ENCODE measurements at places on chromosomes 1 and 21.

DNA sequence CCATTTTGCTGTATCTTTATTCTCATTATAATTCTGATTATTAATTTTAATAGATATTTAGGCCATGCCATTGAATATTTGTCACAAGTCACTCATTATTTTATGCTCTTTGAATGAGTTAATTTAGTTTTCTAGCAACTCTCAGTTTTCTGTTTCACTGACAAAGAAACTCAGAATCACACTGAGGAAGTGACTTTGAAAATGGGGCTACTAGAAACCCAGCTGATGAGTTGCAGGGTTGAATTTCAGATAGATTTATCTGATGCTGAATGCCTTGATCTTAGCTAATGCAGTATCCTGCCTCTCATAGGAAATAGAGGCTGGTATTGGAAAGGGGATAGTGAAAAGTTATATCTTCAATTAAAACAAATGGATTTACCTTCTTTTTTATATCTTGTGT, 67.4 kb upstream of the PLA2G4A start:
- DNase-seq = no peak

- no peak for DNase-seq
These were observed 26.7 kb downstream of the SNX7 start for GRCh38 chr1:98688110-98688739.

GRCh38 chr1:34140011-34140676, 24.9 kb downstream of the CSMD2 start:
- DNase-seq = no peak

- no peak for DNase-seq
These were observed 97.6 kb downstream of the EPHB2 start for GRCh38 chr1:22808186-22808675.

DNA sequence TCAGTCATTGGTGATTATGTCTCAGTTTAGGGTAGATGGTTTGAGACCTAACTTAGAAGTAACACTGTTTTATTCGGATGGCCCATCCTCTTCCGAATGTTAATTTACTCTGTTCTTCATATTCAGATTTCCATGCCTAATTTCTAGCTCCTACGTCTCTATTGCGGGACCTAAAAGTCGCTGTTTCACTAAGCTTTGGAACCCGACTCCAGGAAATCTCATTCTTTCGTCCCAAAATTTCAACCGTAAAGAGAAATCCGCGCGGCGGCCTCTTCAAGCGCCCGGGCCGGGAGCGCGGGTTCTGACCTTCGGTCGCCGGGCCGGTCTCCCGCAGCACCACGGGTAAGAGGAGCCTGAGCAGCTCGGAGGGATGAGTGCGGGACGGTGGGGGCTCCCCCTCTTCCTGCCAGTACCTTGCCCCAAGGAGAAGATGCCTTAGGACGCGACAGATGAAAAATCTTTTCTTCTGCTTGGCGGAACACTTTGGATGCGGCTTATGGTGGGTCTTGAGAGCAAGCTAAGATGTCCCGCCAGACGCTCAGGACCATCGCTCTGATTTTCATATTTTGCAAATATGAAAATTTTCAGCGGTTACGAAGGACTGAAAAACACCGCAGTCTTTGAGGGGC, 128.7 kb downstream of the PPIAL4G start:
- DNase-seq = no peak

GRCh38 chr1:94463765-94464330, 45.7 kb downstream of the ABCD3 start:
- no peak for DNase-seq

DNA sequence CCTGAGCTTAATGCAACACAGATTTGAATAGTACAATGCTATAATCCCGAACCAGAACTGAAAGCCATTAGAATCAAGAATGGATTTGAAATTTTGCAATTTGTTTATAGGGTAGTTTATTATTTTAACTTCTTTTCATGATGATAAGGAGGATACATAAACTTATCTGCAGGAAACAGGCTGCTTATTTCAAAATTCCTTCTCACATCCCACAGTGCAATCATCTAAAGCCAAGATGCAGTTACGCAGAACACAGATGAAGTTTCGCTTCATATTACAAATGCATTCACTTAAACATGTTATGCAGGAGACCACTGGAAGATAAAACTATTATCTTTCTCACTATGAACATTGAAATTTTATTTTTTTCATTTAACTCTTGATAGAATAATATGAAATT, 1019.6 kb downstream of the PLA2G4A start:
- DNase-seq = no peak

DNA sequence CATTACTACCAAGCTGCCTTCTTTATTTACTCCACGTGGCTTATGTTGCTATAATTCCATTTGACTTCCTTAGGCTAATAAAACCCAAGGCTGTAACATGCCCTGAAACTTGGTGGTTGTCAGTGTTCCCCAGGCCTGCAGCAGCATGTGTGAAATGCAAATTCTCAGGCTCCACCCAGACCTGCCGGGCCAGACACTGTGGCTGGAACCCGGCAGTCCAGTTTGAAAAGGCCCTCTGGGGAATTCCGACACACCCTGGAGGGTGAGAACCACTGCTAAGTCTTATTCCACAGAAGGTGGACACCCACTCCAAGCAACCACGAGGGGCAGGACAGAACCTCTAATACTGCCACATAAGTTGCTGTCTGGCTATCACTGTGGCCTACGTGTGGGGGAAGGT, 41.4 kb downstream of the URB1 start:
- no peak for DNase-seq

DNA sequence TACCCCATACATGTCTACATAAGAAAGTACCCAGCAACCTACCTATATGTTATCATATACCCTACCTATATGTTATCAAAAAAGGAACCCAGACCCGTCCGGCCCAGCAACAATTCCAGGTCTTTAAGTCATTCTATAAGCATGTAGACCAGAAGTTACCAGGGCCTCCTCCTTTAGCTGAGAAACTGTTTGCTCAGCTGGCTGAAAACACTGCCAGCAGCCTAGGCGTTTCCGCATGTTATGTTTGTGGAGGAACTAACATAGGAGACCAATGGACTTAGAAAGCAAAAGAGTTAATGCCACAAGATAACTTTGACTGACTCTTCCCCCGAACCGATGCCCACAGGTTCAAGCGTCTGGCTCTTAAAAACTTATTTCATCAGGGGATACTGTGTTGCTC, 7.1 kb upstream of the ZNF678 start:
- DNase-seq = no peak

DNA sequence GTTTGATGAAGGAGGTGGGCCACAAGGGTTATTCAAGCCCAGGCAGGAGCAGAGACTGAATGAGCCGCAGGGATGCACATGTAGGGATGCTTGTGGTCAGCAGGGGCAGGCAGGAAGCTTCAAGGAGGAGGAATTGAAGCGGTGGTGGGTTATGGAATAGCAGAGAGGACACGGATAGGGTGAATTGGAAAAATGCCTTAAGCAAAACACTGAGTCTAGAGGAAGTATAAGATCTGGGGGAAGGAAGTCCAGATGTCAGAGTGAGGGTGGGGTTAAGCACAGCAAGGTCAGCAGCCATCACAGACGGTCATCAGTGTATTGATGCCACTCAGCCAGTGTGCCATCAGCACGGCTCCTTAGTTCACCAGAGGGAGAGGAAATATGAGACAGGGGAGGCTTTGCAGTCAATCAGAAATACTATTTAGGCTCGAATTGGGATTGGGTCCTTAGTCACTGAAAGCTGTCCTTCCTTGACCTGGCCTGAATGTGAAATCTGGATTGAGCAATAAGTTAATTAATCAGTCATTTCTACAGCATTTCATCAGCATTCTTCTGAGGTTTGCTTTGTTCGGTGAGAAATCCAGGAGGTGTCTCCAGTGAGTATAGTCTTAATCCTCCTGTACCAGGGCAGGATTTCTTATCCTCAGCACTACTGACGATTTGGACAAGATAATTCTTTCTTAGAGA, 6.0 kb upstream of the LCE1F start:
- no peak for DNase-seq

DNA sequence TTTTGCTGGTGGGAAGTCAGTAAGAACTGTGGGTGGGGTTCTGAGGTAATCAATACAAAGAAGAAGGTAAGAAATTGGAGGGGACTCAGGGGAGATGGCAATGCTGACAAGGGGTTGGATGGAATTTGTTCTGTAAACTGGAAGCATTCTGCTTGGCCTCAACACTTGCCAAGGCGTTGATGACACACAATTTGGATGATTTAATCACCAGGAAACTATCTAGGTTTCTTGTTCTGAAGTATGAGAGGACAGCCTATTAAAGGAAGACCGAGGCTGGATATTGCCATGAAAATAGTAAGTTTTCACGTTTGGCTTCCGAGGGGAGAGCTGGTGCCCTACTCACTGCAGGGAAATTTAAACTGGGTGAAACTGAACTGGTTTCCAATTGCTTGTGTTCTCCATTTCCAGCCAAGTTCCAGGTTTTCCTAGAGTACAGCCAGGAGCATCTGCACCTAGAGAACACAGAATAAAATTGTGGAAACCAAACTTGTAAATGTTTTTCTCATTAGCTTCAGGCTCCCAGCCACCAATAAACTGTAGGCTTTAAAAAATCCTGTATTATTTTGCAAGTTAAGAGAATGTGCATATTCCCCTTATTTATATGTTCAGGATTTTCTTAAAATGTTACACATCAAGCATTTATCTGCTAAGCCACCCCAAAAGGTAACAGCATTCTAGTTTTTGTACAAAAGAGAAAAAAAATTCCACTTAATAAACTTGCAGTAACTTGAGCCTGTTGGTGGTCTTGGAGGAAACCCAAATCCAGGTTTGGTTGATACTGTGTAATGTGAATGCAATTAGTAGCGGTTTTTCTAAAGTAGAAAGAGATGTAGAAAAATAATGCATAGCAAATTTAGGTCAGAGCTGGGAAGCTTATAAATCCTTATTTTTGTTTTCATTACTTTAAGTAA, 53.8 kb downstream of the ROR1 start:
- no peak for DNase-seq

DNA sequence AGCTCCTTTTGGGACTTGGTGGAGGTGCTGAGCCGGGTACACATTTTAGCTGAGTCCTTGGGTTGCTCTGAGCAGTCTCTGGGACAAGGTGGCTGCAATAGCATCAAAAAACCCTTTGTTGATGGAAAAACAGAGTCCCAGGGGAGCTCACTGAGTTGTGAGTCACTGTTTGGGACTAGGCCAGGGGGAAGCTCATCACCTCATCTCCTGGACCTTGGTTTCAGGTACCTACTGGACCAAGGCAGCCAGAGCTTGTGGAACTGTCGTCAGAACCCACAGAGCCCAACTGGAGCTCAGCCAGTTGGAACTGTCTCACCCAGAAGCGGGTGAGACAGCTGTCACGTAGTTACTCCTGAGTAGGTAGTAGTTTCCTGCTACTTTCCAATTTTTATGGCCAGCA, 146.7 kb downstream of the HLX start:
- DNase-seq = no peak

GRCh38 chr1:25740071-25740470, 59.9 kb upstream of the SELENON start:
- no peak for DNase-seq

DNA sequence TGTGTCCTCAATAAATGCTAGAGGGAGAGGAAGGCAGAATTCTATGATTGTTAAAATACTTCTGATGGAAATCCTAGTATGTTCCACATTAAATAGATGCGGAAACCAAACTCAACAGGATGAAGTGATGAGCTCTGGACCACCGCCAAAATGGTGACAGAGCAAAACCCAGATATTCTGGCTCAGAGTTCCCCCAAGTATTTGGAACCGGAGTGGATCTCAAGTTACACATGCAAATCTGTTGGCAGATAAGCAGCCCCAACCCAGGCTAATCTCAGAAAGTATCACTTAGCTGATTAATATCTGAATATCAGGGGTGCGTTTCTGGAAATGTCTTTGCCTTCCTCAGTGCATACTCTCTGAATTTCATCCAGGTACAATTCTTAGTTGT, 17.4 kb upstream of the GRHL3 start:
- DNase-seq = no peak

DNA sequence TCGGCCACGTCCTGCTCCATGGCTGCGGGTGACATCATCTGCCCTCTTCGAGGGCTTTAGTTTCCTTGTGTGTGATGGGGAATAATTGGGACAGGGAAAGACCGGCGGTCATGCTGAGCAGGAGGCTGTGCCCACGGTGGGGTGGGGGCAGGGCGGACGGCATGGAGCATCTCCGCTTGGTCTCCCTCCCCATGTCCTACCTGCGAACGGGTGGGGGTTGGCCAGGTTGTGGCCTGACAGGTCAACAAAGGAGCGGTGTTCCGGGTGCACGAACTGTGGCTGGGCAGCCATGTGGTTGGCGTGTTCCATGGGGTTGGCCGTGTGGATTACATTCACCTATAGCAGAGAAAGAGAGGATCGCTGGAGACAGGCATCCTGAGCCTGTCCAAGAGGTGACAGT, 80.0 kb downstream of the PIK3CD start:
- no peak for DNase-seq

- DNase-seq = no peak
These were observed 91.9 kb upstream of the PLXNA2 start for GRCh38 chr1:208336137-208336518.

DNA sequence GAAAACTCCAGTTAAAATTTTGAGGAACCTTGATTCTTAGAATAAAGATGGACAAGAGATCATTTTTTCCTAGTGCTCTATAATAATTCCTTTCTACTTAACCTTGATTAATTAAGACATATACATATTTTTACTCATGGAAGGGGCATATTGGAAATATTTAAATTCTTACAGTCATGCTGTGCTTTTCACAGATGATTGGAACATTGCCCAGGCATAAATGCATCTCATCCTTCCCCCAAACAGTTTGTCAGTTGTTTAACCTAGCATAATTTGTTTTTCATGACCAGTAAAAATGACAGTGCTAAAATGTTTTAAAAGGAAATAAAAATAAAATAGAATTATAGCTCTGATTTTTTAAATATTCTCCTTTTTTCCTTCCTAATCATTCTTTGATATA, 140.0 kb downstream of the DNM3 start:
- DNase-seq = no peak

GRCh38 chr1:59446257-59446901, 149.5 kb downstream of the FGGY start:
- no peak for DNase-seq

DNA sequence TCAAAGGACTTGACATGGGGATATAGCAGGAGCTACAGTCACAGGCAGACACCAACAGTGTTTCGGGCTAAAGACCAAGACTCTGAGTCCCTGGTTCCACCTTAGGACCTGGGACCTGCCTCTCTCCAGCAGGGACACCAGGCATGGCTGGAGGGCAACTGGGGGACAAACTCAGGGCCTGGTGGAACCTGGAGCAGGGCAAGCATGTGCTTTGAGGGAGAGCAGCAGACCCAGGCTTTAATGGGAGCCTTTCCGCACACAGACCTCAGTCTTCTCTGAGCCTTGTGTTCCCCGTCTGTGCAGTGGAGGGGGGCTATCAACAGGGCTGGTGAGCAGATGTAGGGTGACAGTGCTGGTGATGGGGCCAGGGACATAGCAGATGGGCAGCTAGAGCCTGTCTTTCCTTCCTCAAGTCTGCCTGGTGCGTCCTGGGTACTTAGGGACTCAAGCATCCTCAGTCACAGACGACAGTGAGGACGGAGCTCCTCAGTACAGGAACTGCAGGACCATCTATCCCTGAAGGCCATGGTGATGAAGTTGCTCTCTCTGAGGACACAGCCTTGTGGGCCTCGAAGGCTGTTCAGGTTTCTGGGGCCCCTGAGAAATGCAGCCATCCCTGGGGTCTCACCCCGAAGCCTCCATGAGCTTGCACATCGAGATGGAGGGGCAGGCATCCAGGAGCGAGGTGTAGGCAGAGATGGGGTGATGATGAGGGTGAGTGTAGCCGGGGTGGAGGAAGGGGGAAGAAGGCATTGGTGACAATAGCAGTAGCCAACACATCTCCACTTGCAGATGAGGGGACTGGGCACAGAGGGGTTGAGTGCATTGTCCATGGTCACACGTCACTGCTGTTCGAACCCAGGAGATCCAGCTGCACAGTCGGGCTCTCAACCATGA, 593.4 kb downstream of the PTPRU start:
- DNase-seq = no peak

GRCh38 chr1:60129911-60130310, 56.3 kb upstream of the C1orf87 start:
- DNase-seq = no peak

All from activated naive CD4-positive, alpha-beta T cell (primary cell).